A172 (cell line): ENCODE measurements at places on chromosomes 7 and 10.

DNA sequence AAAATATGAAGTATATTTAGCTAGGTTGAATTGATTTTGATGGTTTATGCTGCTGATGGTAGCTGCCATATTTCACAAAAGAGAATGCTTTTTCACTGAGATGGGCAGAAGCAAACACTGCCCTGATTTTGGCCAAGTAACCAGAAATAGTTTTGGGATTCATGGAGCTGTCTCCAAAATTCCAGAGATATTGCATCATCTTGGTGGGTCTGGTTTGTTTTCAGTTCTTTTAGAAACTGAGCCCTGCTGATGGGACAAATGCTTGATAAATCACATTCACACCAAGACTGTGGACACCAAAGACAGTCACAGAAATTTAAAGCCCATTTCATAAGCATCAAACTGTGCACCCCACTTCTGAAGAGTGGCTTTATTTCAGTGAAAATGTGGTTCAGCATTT lies 140.5 kb downstream of the BICC1 start:
- DNase-seq: no peak

DNA sequence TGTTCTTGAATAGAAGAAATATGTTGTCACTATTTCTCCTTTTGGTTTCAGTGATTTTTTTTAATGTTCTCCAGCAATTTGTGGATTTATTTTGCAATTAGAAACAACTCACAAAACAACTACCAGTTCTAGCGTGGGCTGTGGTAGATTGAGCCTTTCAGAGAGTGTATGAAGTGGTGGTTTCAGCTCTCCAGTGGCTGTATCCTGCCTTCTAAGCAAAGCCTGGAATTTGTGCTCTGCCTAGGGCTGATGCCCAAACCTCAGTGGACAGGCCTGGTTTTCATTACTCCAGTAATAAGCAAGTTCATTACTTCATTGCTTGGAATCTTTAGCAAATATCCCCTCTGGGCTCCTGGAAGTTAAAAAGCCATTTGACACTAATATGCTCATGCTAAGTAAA lies 35.9 kb downstream of the APBB1IP start:
- no peak for DNase-seq

DNA sequence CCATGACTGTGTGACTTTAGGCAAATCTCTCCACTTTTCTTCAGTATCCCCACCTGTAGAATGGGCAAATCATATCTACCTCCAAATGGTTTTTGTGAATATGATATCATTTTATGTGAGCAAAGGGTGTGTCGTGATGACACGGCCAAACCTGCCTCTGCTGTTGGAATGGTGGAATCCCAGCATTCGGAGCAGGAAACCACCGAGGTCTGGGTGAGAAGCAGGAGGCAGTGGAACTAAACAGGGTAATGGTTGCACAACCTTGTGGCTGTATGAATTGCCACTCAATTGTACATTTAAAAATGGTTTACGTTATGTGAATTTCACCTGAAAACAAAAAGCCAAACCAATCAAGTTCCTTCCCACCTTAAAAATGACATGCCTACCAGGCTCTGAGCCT lies 131.4 kb upstream of the ZMIZ1 start:
- no peak for DNase-seq

GRCh38 chr7:47720141-47720906 lies 138.4 kb upstream of the TNS3 start:
- DNase-seq: no peak

DNA sequence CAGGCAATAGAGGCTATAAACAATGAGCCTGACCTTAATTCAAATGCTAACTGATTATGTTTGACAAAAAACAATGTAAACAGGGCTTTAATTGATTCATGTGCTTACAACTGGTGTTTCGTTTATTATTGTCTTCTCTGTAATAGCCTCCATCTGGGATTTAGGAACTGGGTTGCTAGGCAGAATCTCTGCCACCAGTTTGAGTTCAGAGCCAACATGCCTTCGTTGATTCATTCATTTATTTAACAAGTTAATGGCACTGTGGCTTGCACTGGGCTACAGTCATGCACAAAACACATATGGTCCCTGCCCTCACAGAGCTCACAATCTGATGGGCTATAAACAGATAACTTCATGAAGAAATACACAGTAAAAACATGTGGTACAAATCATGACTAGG lies 19.6 kb upstream of the CDHR3 start:
- no peak for DNase-seq

DNA sequence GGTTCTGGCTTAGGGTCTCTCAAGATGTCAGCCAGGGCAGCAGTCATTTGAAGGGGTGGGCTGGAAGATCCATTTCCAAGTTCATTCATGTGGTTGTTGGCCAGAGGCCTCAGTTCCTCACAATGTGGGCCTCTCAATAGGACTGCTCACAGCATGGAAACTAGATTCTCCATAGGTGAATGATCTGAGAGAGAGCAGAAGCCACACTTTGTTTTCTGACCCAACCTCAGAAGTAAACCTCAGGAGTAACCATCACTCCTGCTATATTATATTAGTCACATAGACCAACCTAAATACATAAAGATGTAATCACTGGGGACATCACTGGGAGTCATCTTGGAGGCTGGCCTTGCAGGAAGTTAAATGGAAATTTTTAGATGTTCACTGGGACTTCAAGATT lies 42.2 kb downstream of the GBF1 start:
- DNase-seq: no peak

DNA sequence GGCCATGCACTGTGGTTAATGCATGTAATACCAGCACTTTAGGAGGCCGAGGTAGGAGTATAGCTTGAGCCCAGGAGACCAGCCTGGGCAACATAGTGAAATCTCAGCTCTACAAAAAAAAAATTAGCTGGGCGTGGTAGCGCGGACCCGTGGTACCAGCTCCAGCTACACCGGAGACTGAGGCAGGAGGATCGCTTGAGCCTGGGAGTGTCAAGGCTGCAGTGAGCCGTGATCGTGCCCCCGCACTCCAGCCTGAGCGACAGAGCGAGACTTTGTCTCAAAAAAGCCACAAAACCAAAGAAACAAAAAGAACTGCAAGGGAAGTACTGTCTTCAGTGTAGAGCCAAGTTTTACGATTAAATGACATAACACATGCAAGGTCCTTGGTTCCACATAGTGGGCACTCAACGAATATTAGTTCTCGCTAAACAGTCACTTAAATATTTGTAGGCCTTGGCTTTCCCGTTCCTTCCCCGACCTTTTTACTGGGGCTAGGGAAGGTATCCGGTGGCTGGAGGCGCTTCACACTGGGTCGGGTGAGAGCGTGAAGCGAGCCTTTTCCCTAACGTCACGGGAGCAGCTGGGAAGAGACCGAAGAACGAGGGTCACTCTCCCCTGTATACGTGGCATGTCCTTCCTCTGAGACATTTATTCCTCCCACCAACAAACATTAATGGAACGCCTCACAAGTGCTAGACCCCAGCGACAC lies 993 bp upstream of the SND1 start:
- DNase-seq: no peak

DNA sequence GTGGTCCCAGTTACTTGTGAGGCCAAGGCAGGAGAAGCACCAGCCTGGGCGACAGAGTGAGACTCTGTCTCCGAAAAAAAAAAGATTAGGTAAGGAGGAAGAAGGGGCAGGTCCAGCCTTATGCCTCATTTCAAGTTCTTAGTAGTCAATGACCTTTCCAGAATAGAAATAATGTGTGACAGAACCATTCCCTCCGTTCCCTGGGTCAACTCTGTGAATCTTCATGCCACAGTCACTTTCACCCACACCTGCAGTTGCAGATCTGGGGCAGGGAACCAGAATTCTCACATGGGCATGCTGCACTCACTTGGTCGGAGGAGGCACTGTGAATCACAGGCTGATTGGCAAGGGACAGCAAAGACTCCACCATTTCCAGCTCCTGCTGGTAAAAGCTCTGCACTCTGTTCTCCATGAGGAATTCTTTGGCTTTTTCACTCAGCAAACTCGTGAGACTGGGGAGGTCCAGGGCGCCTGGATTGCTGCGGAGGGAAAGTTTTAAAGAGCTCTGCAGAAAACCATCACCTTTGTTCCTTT lies 20.7 kb downstream of the STN1 start:
- DNase-seq: no peak

GRCh38 chr7:139159900-139160675 lies 50.6 kb upstream of the ZC3HAV1 start:
- no peak for DNase-seq
